ENCODE measurements at places on chromosomes 3 and 15. TPM values are rescaled to one million over a fixed set of nuclear protein-coding genes. Genes with fewer than 3 reads are reported as not detected.

HDDC3 gene
- total RNA-seq = 11.7 TPM

GOLGA8T gene
- 0.16 TPM for total RNA-seq

ISL2 gene
- not detected for total RNA-seq

CLDN18 gene
- not detected for total RNA-seq

P2RY1 gene
- total RNA-seq = 9.5 TPM

IL17RB gene
- 2.2 TPM for total RNA-seq

SPTBN5 gene
- total RNA-seq = 0.16 TPM

KNG1 gene
- total RNA-seq = not detected

GALNT15 gene
- total RNA-seq = 2.0 TPM

CD86 gene
- 1.7 TPM for total RNA-seq

LSM3 gene
- total RNA-seq = 11.1 TPM

HEMK1 gene
- 6.9 TPM for total RNA-seq

IQCF5 gene
- not detected for total RNA-seq

STRA6 gene
- 2.3 TPM for total RNA-seq

WHAMM gene
- total RNA-seq = 4.5 TPM

FANCD2OS gene
- total RNA-seq = not detected

GNB4 gene
- 177 TPM for total RNA-seq

CCDC191 gene
- 6.6 TPM for total RNA-seq

PLSCR5 gene
- total RNA-seq = not detected

CORO2B gene
- total RNA-seq = 19.8 TPM

KCNH8 gene
- 13.1 TPM for total RNA-seq

TMEM266 gene
- total RNA-seq = 4.7 TPM

EPHB3 gene
- 3.9 TPM for total RNA-seq

DNAJC13 gene
- total RNA-seq = 80.2 TPM

BCHE gene
- total RNA-seq = 15.1 TPM

RAB27A gene
- total RNA-seq = 7.6 TPM

AGBL1 gene
- 0.47 TPM for total RNA-seq

Data from occipital lobe (tissue), 3 donors.